ENCODE measurements at places on chromosomes 5 and 9.
A peak's percentile ranks its signal among the peaks of the same experiment; 100 is the strongest.

DNA sequence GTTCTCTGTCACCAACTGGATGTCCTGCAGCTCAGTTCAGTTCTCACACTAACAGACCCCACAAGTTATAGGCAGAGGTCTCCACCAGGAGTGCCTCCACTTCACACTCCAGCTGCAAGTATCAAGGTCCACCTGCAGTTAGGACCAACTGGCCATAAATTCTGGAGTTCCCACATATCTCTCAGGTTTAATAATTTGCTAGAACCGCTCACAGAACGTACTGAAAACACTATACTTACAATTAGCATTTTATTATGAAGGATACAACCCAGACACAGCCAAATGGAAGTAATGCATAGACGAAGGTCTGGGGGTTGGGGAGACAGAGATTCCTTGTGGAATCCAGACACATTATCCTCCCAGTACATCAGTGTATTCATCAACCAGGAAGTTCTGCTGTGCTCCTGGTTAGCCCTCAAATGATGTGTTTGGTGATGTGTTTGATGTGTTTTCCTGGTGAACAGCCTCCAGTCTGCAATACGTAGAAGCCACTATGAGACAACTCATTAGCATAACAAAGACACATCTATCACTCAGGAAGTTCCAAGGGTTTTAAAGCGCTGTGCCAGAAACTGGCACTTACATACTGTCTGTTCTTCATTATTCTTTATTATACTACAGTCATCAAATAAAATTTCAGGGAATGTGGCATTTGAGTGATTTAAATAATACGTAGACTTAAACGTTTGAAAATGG is 25.4 kb downstream of the OGN start:
- DNase-seq = no peak

DNA sequence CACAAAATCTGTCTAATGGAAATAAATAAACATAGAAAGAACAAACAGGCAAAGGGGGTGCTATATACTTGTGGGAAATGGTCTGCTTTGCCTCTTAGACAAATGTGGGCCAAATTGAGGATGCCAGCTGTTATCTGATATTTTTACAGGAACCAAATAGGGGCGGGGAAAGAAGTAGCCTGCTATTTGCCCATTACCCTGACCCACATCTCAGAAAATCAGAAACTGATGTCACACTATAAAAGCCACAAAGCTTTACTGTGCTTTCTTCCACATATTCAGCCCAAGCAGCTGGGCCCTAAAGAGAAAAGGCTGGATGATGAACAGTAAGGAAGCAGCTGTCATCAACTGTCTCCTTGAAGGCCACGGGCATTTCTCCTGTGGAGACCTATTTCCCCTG is 97.3 kb downstream of the ELAVL2 start:
- no peak for DNase-seq

DNA sequence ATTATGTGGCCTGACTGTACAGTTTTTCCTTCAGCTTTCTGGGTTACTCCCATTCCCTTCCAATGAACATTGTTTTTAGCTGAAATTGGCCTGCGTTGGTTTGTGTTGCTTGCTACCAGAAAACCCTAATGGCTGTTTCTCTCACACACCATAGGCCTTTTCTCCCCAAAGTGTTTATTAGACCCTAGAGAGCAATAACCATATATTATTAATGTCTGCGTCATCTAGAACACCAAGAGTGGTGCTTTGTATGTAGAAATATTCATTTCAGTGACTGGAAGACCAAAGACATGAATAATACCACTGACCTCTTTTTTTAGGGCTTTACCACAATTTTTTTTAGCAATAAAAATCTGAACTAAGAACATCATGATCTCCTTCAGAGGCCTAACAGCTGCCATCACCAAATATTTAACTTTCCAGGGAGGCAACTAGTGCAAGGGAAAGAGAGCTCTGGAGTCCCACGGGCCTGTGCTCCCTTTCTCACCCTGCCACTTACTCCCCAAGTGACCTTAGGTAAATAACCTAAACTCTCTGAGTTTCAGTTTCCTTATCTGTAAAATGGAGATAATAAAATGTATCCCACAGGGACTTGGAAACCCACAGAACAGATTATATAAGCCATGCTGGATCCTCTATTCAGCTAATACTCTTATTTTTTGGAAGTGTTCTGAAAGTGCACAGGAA is 201.9 kb upstream of the ISL1 start:
- no peak for DNase-seq

- DNase-seq = no peak
Observed at GRCh38 chr5:43636076-43636475, 33.1 kb downstream of the NNT start.

- DNase-seq = peak; percentile 71
Observed at GRCh38 chr5:62475072-62475471, 62.5 kb downstream of the IPO11 start.

DNA sequence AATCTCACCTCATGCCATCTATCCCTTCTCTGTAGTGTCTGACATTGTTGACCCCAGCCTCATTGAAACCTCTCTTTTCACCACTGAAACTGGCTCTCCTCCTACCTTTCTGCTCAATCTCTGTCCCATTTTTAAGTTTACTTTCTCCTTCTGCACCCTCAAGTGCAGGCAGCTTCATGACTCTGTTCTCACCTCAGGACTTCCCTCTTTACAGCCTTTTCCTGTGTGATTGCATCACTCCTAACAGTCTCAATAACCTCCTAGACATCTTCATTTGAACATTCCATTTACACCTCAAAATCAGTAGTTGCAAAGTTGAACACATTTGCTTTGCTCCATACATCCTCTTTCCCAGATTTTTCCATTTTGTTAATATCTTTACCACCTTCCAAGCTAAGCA is 172.1 kb downstream of the RASEF start:
- no peak for DNase-seq

DNA sequence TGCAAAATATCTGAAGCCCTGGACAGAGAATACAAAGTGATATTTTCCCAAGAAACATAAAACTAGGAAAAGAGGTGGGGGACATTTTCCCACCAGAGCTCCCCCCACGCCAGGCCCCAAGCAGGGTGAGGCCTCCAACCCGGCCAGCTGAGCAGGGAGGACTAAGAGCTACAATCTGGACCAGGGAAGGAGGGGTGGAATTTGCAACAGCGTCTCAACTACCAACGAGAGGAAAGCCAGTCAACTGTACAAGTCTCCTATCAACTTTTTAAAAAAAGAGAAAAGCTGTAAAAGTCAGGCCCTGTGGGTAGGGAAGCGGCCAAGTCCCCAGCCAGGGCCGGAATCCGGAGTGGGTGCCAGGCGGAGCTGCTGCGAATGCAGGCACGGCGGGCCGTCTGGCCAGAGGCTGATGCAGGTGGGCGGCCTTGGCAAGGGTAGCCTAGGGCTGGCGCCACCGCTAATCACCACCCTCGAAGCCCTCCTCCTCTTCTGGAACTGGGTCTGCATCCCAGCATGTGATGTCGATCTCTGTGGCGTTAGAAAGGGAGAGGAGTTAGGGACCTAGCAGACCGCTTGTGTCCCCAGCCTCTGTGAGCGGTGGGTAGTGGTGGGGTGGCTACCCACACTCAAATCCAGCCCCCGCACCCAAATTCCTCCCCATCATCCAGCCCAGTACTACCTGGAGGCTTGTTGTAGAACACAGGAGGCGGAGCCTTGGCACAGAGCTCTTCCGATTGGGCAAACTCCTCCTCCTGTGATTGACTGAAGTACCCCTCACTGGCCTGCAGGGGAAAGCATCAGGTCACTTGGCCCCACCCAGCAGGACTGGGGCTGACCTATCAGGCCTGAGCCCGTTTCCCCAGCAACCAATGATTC is 10.6 kb downstream of the PRR7 start:
- peak; percentile 98 for DNase-seq

DNA sequence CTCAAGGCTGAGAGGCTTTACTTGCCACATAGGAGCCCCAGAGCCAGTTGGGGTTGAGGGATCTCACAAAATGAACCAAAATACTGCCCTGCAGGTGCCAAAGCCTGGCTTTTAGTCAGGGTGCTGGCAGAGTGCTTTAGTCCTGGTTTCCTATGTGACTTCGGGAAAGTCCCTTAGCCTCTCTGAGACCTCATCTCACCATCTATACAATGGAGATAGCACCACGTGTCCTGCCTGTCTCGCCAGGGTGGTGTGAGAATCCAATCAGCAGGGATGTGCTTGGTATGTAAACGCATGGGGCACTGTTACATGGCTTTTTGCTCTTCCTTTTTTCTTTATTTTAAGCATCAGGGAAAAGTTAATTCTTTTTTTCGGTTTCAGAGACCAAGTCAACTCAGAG is 68.3 kb downstream of the SHB start:
- no peak for DNase-seq

- no peak for DNase-seq
Observed at GRCh38 chr9:224582-225520, 10.2 kb downstream of the DOCK8 start.

DNA sequence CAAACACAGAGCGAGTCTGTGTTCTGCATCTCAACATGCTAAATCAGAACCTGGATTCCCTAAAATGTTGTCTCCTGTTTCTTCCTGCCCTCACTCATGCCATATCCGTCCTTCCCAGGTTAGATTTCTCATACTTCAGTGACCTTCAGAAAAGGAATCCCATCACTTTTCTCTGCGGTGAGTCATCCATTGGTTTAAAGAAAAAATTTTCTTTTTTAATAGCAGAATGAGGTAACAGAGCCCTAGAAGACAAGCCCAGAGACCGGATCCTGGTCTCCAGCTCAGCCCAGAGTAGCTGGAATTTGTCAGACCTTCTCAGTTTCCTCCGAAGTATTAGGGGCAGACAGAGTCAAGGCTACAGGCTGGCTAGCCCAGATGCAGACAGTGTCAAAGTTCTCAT is 143.2 kb upstream of the DMRT1 start:
- peak; percentile 82 for DNase-seq

DNA sequence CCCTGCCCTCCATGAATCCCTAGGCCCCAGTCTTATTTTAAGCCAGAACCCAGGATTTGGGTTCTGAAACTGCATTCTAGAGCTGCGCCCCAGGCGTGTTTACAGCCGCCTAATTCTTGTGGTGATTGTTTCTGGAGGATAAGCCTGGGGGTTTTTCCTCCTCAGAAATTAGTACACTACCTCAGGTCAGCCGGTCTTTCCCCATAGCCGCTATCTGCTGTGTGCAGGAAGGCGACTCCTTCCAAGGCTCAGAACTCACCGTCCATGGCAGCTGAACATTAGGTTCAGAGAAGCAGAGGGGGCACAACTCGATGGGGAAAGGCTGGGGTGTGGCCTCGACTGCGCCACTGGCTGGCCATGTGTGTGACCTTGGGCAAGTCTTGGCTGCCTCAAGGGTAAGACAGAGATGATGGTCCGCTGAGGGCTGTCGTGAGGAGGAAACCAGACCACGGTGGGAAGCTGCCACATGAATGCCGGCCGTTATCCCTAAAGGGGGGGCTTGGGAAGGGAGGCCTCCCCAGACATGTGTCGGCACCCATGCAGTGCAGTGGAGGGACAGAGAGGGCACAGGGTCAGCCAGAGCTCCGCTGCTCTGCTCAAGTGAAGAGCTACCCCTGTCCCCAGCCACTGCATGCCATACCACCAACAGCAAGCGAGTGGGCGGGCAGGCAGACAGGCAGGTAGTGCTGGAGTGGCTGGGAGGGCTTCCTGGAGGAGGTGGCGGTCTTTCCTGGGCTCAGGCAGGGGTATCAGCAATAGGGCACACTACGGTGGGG is 28.9 kb downstream of the SHB start:
- no peak for DNase-seq

DNA sequence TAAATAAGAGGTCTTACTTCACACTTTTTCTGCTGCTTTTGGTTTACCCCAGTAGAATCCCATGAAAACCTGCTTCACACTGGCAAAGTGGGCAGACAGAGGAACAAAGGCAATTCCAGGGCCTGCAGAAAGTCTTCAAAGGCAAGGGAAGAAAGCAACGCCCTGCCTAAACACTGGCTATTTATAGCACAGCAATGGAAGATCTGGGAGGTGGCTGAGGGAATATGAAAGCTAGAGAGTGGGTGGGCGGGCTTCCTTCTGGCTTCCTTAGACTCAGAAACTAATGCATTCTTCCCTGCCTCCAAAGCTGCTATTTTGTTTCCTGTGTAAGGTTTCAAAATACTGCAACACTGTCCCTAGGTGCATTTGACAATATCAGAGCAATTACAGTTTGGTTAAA is 46.8 kb downstream of the ELAVL2 start:
- DNase-seq = no peak

DNA sequence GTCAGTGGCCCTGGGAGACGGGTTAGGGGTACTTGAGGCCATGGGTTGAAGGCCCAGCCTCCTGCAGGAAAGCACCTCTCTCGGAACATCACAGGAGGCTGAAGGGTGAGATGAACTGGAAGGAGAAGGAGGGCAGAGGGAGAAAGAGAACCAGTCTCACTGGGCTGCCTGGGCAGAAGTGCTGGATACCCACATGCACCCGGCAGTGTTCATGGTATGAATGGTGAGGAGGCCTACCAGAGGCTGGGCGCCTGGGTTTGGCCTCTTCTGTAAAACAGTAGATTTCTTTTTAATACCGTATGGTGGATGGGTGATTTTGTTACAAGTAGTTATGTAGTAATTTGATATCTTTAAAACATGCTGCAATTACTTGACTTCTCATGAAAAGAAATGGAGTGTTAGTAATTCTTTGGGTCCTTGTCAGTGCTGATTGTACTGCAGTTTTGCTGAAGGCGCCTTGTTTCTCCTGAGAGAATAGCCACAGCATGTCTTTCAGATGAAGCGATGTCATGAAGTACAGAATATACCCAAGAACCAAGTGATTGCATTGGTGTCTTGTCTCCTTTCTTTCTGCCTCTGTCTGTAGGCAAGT is 258.6 kb downstream of the FANCC start:
- DNase-seq = peak; percentile 11

DNA sequence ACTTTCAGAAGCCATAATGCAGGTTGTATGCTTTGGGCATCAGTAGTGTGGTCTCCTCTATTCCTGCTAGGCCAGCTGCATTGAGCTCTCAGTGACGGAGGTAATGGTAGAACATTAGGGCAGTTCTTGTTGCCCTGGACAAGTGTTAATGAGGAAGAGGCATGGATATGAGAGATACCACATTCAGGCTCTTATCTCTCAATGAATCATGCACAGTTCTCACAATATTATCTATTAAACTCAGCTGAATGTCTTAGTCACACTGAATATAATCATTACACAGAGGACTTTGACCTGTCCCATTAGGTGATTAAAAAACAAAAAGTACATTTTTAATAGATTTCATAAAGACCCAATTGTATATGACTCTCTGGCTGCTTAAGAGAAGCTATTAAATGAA is 76.6 kb upstream of the SSBP2 start:
- DNase-seq = no peak

GRCh38 chr9:131423171-131423581 is 29.3 kb downstream of the PRRC2B start:
- peak; percentile 75 for DNase-seq

DNA sequence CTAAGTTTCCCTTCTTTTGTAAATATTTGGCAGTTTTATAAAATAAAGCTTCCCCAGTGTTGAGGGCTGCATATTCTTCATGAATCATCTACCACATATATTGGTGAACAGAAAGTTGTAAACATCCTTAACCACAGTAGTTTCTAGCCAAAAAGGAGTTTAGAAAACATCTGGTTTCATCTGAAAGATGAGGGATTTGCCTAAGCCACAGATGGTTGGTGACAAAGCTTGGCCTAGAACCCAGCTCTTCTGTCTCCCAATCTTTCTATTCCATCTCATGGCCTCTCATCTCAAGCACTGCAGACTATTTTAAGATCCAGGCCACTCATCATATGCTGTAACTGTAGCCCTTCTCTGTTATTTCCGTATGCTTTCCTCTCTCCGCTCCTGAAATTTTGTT is 232.3 kb upstream of the TRPM3 start:
- peak; percentile 19 for DNase-seq

GRCh38 chr9:37971108-37971459 is 67.2 kb upstream of the SLC25A51 start:
- DNase-seq = no peak

GRCh38 chr5:139551191-139551889 is 9.8 kb upstream of the UBE2D2 start:
- no peak for DNase-seq

Measured in HCEC 1CT (cell line).